ENCODE measurements at places on chromosomes 5 and 9.

- no peak for DNase-seq
Observed at GRCh38 chr9:129490583-129491486, 130.1 kb downstream of the C9orf50 start.

DNA sequence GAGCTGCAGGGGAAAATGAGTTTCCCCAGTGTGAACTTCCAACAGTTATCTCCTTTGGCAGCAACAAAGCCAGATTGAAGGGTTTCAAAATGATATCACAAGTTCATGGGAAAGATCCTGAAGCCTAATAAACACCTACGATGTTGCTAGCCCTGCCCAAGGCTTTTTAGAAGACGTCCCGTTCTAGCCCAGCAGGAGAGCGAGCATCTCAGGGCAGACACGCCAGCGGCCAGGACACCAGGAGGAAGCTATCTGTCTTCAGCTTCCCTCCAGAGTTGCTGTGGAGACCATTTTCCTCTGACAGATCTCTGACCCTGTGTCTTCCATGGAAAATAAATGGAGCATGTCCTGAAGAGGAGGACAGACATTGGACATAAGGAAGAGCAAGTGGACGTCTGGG lies 98.4 kb downstream of the FBXO38 start:
- DNase-seq: no peak

DNA sequence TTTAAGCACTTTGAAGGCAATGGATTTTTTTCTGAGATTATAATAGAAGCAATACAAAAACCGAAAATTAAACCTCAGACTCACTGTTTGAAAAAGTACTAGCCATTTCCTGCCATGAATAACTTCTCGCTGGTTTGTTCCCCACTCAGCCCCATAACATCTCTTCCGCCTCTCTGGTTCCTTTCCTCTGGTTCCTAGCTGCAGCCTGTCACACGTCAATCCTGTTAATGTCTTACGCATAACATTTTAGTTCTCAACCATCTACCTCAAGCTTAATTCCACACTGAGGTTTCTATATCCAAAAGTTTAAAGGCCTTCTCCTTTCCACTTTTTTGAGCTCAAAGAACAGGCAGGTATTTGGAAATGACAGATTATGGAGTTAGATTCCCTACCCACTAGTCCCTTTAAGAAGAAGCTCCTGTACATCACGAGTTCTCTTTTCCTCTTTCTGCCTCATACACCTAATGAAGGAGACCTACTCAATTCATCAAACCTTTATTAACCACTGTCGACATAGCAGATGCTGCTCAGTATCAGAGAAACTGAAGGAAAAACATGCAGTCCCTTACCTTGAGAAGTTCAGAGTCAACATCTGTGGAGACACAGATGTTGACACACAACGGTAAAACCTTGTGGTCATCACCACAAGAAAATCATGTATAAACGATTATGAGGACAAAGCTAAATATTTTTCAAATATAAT lies 243.0 kb upstream of the PTGER4 start:
- peak; percentile 50 for DNase-seq

DNA sequence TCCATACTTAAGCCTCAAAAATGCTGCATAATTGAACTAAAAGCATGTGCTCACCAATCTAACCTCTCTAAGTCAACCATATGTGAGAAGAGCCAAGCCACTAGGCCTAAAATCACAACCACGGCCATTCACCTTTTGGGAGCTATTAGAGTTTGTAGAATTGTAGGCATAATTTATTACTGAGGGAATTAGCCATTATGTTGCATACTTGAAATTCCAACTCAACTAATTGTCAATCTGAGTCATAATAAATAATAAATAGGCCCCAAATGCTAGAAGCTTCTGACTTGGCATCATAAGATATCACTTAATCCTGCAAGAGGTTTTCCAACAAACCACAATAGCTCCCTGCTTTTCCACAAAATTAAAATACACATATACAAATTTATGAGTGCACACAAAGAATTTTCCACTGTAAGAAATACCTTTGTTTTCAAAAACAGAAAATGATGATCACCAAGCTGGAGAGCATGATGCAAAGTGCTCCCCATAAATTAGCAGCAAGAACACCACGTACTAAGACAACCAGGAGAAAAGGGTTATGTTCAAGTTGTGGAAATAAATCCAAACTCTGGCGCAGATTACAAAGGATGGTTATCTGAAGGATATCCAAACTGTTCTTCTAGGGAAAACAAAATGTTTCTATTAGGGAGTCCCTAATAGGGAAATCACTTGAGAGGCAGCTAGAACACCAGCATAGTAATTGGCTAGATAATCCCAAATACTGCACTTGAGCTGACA lies 250.0 kb upstream of the SLC30A5 start:
- DNase-seq: no peak

DNA sequence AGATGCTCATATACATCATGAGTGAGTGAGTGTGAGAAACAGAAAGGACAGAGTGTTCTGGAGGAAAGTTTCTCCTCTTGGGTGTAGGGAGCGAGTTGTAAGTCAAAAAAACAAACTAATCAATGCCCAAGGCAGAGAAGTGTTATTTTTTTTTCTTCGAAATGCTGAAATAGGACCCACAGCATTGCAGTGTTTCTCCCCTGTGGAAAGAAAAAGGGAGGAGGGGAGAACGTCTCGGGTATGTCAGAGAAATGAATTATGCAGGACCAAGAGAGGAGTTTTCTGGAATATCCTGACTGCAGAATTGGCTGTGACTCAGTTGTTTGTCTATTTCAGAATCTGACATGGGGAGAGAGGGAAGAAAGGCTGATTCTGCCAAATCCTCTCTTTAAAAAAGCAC lies 337.9 kb upstream of the RFX3 start:
- no peak for DNase-seq

GRCh38 chr9:125374443-125375309 lies 113.0 kb downstream of the GAPVD1 start:
- DNase-seq: peak; percentile 68

GRCh38 chr5:123543438-123543837 lies 31.5 kb downstream of the CSNK1G3 start:
- DNase-seq: no peak

- no peak for DNase-seq
Observed at GRCh38 chr9:137679249-137679648, 60.4 kb downstream of the EHMT1 start.

DNA sequence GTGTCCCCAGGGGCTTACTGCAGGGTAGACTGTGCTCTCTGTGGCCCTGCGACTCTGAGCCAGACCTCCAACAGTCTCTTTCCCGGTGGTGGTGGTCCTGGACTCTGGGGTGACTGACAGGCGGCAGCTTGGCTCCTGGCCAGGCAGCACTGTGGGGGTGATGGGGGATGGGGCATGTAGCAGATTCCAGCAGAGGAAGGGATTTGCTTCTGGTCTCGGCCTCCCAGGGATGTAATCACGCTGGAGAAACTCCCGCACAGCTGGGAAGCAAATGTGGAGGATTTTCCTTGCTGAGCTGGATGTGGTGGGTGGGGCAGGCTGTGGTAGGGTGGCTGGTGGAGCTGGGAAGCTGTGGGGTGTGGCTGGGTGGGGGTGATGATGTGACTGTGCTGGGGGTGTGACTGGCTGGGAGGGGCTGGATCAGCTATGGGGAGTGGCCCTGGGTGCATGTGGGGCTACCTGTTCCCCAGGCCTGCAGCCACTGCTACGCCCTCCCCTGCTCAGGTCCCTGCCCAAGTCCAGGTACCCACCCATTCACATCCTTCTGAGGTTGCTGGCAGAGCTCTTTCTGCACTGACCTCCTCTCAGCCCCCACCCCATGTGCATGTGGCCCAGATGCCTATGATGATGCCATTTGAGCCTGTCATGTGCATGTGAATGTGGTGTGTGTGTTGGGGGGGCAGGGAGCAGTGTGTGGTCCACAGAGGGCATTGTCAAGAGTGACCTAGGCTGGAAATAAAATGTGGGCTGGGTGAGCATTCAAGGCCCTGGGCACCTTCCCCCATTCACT lies 3.8 kb downstream of the NDST1 start:
- DNase-seq: no peak

- no peak for DNase-seq
Observed at GRCh38 chr5:107320846-107321245, 349.9 kb downstream of the EFNA5 start.

GRCh38 chr5:177496727-177497291 lies 595 bp downstream of the PDLIM7 start:
- DNase-seq: no peak

DNA sequence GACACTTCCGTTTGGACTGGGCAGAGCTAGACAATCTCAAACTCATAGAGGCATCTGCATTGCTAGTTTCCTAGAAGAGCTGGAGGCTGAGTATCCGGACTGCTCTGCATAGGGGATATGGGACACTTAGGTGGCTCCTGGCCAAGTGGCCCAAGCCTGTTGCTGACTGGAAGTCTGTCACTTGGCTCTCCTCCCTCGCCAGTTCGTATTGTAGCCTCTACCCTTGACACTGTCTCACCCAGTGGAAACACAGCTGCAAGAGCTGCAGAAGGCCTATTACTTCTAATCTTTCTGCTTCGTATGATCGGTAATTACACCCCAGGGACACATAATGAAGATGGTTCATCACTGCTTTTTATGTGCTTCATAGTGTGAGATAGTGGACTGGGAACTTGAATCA lies 34.7 kb downstream of the ITGA1 start:
- DNase-seq: no peak

DNA sequence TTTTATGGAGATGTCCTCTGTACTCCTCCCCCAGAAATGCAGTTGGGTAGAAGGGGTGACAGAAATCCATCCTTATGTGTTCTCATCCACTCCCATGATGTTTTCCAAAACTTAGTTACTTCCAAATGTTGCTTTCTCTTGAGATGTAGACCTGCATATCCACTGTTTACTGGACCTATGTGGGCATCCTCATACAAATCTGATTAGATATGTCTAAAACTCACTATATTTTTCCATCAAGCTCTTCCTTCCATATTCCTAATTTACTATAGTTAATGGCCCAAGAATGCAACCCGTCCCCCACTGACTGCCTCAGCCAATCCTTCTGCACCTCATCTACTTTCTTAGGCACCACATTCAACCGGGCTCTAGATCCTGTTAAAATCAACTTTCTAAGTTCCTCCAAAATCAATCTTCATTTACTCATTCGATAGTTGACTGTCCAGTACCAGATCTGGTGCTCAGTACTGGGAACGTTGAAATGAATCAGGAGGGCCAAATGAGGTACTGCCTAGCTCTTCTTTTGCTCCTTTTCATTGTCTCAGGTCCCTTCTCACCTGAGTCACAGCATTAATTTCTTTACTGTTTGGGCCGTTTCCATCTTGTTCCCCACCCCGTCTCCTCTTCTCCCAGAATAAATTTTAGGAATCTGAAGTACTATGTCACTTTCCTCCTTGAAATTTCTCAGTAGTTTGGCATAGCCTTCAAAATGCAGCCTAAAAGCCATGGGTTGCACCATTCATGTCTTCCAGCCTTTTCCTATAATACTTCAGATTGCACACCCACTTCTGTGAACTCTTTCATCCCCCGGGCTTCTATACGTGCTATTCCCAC lies 7.9 kb downstream of the PLK2 start:
- no peak for DNase-seq

DNA sequence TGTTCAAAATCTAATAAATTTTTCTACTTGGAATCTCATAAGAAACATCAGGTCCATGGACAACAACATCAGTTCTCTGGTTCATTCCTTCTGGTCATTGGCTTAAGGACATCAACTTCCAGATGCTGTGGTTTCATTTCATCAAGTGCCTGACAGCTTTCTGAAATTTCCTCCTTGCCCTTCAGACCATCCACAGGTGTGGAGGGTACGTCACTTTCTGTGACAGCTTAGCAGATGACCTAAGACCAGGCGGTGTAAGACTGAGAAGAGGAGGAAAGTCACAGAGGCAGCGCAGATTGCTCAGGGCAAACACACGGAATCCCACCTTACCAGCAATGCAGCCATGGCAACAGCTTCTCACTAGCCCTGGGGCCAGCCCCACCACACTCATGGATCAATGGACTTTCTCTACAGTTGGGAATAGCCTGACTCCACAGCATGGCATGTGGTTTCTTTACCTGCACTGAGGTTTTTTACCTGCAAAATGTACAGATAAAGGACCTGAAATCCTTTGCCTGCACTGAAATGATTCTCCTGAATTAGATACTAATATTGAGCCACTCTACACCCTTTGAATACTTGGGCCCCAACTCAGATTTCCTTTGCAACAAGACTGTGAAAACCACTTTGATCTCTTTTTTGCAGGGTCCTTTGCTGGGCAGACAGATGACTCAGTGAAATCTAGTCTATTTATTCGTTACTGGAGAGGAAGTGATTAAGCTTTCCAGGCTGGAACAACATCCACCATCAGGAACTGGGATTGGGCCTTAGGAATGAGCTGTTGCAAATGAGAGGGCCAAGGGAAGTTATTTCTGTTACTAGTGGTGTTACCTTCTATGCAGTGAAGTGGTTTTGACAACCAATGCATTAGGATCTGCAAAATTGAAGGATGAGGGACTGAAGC lies 26.9 kb downstream of the TICAM2 start:
- DNase-seq: no peak

DNA sequence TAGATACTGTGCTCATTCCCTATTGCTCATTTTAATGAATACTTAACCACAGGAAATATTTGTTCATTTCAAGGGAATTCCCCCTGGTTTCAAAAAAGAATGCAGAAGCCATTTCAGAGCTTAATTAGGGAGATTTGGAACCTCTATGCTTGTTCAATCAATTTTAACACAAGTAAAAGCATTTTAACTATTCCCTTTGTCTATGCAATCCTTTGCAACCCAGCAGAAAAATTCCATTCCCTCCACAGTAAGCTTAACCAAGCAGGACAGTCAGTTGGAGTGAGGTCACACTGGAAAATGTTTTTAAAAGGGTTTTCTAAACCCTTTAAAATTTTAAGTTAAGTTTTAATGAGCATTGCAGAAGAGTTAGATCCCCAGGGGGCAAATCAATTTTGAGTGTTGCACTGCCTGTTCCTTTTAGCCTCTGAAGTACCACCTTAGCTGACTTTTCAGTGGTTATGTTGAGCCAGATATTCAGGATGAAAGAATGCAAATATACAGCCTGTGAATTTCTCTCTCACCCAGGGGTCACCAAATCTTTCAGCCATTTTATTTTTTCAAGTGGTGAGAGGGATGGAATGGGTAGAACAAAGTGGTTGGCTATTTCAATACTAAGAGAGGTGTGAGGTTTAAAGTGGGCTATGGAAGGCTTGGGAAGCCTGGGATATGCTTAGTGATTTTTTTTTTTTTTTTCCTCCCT lies 356.2 kb upstream of the NUDT12 start:
- no peak for DNase-seq

GRCh38 chr9:94553029-94553938 lies 1.6 kb upstream of the PCAT7 start:
- DNase-seq: no peak

GRCh38 chr9:9996259-9996658 lies 616.5 kb downstream of the PTPRD start:
- DNase-seq: no peak

- no peak for DNase-seq
Observed at GRCh38 chr5:113425909-113426308, 8.9 kb downstream of the TSSK1B start.

DNA sequence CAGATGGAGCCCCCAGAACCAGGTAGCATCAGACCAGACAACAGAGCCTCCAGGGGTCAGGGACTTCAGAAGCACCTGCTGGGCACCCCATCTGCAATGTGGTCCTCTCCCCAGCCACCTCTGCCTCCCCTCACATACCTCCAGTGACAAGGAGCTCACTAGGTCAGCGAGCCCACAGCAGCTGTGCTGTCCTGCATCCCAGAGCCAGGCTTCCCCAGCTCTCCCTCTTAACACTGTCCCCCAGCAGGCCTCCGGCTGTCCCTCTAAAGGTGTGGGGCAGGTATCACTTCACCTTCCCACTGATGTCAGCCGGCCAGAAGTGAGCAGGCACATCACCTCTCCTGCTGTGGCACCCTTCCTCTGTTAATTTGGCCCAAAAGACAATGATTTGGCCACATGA lies 83.6 kb downstream of the LMX1B start:
- DNase-seq: no peak

GRCh38 chr5:154429341-154429740 lies 16.5 kb upstream of the SAP30L start:
- no peak for DNase-seq

Data from stimulated activated CD4-positive, alpha-beta T cell treated with anti-CD3 and anti-CD28 coated beads, Interleukin-4, amount 100 ng/mL, for 24 hours (primary cell).